ENCODE measurements at places on chromosomes 1 and 21.

- DNase-seq, result no peak
Measured at GRCh38 chr1:205483372-205483771, 21.1 kb upstream of the CDK18 start.

GRCh38 chr21:15682977-15683376 lies 46.8 kb upstream of the USP25 start:
- no peak for DNase-seq

- DNase-seq, result no peak
Measured at GRCh38 chr1:39418236-39418635, 73.2 kb upstream of the BMP8A start.

- no peak for DNase-seq
Measured at GRCh38 chr21:45996311-45997204, 15.0 kb downstream of the COL6A1 start.

- DNase-seq, result no peak
Measured at GRCh38 chr1:2631136-2632050, 1.4 kb downstream of the MMEL1 start.

GRCh38 chr1:16165548-16165947 lies 9.7 kb upstream of the EPHA2 start:
- DNase-seq, result no peak

DNA sequence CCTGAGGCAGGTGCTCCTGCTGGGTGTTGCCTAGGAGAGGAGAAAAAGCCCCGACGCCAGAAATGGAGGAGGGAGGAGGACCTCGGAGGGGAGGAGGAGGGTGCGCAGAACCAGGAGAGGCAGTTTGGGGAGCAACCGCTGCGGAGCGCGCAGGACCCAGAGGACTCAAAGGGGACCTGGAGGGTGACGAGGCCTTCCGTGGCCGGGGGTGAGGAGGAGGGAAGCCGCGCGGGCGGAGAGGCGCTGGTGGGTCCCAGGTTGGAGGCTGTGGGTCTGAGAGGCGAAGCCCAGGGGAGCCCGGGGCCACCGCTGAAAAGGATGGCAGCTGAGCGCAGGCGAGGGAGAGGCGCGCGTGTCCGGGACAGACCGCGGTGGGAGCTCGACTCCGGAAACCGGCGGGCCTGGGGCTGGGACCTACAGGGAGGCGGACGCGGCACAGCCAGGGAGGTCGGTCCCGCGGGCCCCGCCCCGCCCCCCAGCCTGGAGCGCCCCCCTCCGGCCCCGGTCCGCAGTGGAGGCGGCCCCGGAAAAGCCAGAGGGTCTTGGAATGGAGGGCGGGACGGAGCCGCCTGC lies 15.1 kb downstream of the RNF223 start:
- peak; percentile 65 for DNase-seq

DNA sequence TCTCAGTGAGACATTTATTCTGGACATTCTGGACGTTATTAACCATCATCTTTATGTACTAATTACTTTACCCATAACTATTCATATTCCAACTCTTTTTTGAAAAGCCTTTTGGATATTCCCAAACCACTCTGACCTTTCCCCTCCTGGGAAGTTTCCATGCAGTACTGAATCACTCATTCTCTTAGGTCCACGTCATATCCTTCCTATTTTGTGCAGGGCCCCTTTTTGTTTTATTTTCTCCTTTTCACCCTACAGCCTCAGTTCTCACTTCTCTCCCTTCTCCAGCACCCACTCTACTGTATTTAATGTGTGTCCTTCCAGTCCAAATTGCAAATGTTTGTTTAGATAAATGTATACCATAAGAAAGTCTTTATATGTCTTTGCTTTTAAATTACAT lies 16.4 kb upstream of the ATP1A1 start:
- DNase-seq, result no peak

DNA sequence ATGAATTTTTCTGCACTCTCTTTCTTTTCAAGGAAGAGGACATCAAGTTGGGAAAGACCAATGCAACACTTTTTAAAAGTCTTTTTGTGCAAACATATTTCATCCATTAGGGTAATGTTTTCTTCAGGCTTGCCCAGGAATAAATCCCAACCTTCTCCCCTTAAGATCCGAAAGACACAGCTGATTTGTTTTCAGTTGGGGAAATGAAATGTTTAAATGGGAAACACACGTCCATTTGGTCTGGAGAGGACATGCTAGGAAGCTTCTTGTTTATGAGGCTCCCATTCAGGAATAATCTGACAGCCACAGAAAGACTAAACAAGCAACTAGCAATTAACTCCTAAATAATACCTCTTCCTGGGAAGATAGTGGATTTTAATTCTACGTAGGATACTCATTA lies 91.9 kb downstream of the PRRX1 start:
- DNase-seq, result no peak

GRCh38 chr1:220325306-220325995 lies 53.2 kb upstream of the RAB3GAP2 start:
- DNase-seq, result no peak

GRCh38 chr1:56660293-56660692 lies 15.2 kb downstream of the PRKAA2 start:
- DNase-seq, result no peak

- DNase-seq, result no peak
Measured at GRCh38 chr1:67584938-67585337, 100.1 kb upstream of the GADD45A start.

DNA sequence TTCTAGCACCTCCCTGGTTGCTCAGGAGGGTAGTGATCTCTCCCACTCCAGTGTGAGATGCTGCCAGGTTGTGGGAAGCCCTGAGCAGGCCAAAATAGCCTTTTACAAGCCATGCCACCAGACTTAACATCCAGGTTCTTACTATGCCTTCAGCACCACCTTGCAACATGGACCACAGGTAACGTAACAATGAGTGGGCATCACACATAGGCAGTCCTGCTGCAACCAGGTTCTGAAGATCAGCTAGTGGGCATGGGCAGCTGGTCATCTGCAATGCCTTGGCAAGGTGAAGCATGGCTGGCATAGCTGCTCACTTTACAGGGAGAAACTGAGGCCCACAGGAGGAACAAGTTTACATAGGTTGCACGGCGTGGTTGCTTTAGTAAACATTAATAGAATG lies 40.7 kb downstream of the DHCR24 start:
- DNase-seq, result no peak

- no peak for DNase-seq
Measured at GRCh38 chr21:38567335-38567969, 69.2 kb upstream of the ERG start.
